ENCODE measurements at places on chromosomes 7 and 10. TPM values are rescaled to one million over a fixed set of nuclear protein-coding genes. Genes with fewer than 3 reads are reported as not detected.
A peak's percentile ranks its signal among the peaks of the same experiment; 100 is the strongest.

HOXA5 gene
- total RNA-seq: 8.5 TPM

IFIT1B gene
- total RNA-seq: not detected

EVX1 gene
- not detected for total RNA-seq

DNA sequence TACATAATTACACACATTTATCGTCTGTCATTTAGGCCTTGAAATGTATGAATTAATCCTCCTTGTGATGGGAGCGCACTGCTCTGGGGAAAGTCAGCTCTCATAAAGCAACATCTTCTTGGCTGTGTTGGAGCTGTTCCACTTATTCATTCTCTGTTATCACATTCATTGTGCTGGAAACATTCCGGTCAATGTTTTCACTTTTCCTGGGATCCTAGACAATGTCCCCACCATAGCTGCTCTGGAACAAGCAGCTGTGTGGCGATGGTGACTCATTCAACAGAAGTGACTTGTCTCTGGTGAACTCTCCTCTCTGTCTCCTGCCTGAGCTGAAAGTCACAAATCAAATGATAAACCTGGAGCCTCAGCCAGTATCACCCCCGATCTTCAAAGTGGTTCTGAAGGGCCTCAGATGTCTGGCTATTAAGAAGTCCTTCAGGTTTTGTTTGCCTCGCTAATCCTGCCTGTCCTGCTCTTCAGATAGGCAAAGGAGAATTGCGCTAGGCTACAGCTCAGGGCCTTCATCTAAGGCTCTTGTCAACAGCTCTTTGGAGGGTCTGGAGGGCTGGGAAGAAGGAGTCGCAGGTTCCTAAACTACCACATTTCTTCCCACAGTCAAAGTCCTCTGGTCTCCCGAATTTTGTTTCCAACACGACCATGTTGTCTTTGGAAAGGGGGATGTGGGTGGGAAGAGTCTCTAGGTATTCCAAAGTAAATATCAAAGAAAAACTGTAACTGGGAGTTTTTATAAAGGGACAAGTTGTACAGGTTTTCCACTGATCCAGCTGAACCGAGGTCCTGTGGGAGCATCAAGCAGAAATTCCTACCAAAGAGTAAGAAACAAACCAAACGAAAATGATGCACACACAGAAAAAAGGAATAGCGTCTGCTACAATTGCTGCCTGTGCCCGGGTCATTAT is 29.3 kb downstream of the KLF6 start:
- H3K27me3 ChIP-seq: no peaks in the 10 kb centered on the region
- DNase-seq: peak; percentile 33
- H3K27ac ChIP-seq: peak overlapping the region; percentile 10
- H3K36me3 ChIP-seq: no peaks in the 10 kb centered on the region
- H3K4me3 ChIP-seq: no peak overlapping the region

- H3K4me3 ChIP-seq: no peak overlapping the region
- no peaks in the 10 kb centered on the region for H3K27me3 ChIP-seq
- H3K27ac ChIP-seq: no peak overlapping the region
Observed at GRCh38 chr7:103127006-103127405, 21.9 kb downstream of the NAPEPLD start.

DNA sequence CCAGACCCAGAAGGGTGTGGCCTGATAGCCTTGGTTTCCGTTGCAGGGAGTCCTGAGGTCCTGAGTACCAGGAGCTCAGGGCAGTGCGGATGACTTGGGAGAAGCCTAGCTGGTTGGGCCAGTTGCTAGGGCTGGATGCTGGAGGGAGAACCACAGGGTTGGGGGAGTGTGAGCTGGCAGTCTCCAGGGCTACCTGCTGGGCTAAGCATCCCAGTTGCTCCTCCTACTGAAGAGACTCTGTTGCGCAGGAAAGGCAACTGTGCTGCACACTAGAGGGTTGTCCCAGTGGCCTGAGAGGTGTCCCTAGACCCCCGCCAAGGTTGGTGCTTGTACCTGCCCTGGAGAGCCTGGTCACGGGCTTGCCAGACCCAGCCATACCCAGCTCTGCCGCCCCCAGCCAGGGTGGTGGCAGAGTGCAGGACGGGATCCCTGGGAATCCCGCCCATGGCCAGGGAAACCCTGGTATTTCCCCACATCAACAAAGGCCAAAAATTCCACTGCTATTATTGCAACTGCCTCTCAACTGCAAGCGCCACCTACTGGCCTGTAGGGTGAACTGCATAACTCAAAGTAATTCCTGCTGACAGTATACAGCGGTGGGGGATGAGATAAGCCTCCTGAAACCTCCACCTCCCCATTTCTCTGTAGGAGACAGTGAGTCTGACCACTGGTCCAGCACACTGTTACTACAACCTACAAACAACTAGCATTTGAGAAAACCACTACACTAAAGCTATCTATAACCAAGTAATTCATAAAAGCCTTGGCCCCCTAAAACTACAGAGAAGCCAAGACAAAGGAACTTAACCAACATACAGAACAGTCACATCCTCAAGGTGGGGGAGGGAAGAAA is 67.6 kb upstream of the DDC start:
- DNase-seq: peak; percentile 62
- no peaks in the 10 kb centered on the region for H3K27me3 ChIP-seq
- H3K4me1 ChIP-seq: peaks cover 5% of the 10 kb centered on the region
- H3K4me3 ChIP-seq: no peak overlapping the region

- no peak overlapping the region for H3K27ac ChIP-seq
- peaks cover 47% of the 10 kb centered on the region for H3K27me3 ChIP-seq
- peaks cover 11% of the 10 kb centered on the region for H3K4me1 ChIP-seq
Observed at GRCh38 chr10:80131499-80131901, 1.0 kb upstream of the PLAC9 start.

DNA sequence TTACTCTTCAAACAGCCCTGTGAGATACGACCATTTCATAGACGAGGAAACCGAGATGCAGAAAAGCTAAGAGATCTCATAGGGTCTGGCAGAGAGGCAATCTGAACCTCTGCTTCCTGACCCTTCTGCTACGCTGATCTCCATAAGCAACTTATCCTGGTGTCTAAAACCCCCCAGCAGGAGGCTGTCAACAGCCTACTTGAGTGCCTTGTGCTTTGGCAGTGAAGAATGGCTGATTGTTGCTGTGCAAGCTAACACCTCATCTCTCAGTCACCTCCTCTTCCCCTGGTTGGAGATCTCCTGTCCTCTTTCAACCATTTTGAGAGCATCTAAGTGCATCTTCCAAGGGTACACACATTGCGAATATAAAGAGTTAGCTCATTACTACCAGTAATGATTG is 86.2 kb downstream of the AOAH start:
- H3K27ac ChIP-seq: no peak overlapping the region
- H3K4me1 ChIP-seq: no peaks in the 10 kb centered on the region
- no peaks in the 10 kb centered on the region for H3K36me3 ChIP-seq
- no peaks in the 10 kb centered on the region for H3K27me3 ChIP-seq
- no peak overlapping the region for H3K4me3 ChIP-seq
- no peak for DNase-seq
